Neural crest cell (in vitro differentiated cells): ENCODE measurements at places on chromosomes 7 and 10. TPM values are rescaled to one million over a fixed set of nuclear protein-coding genes. Genes with fewer than 3 reads are reported as not detected.

Gene ADRB1
- 0.07 and 0.14 TPM in 2 replicates for total RNA-seq

DNA sequence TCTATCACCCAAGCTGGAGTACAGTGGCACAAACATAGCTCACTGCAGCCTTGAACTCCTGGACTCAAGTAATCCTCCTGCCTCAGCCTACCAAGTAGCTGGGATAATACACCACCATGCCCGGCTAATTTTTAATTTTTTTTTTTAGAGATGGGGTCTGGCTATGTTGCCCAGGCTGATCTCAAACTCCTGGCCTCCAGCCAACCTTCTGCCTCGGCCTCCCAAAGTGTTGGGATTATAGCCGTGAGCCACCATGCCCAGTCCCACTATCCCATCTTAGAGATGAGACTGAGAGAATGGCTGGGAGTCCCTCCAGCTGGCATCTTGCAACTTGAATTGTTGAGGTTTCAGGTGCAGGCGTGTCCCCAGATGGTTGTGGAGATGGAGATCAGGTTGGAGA, 40.7 kb upstream of the ELN start:
- DNase-seq = no peak

Gene CASTOR2
- 39.3 and 40.2 TPM in 2 replicates for total RNA-seq

GRCh38 chr7:4139656-4140625, 542.2 kb upstream of the FOXK1 start:
- no peak for DNase-seq

DNA sequence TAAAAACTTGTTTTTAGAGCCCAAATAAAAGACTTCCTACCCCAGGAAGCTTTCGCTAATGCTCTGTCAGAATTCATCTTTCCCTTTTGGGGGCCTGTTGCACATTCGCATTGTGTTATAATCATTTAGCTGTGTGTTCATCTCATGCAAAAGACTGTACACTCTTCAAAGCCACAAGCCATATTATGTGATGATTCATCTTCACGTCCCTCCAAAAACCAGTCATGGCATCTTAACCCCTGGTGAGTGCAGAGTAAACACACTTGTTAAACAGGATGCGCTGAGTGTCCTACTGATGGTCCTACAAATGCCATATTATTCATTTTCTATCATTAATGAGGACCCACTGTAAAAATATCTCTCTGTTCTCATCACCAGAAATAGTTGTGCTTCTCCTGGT, 235.4 kb downstream of the KIAA1217 start:
- no peak for DNase-seq

DNA sequence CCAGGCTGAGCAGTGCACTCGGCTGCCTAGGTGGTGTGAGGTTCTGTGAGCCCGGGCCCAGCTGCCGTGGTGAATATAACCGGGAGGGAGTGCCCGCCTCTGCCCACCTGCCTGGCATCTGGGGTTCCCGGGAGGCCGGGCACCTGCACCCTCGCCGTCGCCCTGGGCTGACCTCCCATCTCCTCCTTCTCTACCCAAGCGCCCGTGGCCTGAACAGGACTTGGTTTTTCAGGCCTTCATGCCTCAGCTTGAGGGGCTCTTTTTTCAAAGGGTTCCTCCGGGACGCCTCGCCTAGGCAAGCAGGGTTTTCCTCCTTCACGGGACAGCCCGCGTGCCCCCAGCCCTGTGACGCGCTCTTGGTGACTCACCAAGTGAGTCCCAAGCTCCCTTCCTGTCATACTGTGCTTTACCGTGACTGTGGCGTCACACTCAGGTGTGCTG, 9.9 kb downstream of the INPP5A start:
- DNase-seq = no peak

DNA sequence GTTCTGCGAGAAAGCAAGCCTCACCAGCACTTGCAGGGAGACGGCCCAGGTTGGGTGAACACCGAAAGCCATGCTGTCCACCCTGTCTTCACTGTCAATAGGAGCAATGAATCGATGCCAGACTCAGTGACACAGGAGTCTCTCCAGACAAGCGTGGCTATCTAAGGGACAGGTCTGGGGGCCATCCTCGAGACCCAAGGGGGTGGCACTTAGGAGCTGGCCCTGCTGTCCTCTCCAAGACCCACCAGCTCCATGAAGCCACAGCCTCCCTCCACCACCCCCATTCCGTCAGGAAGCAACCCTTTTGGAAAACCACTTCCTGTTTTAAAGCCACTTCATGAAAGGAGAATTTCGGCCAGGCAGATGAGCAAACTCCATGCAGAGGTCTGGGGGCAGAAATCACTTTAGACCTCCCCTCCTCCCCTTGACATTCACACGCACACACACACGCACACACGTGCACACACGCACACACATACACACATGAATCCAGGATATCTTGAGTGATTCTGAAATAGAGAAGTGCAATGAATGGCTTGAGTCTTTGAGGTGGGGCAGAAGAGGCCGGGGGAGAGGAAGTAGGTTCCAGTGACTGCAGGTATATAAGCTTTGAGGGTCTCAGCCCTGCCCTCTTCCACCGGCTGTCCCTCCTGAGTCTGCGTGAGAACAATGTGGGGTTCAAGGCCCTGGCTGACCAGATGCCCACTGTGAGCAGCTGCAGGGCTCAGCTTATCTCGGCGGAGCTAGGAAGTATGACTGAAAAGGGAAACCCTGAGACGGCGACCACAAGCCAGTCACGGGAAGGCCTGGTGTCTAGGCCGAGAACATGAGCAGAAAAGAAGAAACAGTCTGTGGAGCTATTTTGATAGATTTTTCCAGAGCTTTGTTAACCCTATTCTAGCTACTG, 25.0 kb downstream of the RGS10 start:
- no peak for DNase-seq

DNA sequence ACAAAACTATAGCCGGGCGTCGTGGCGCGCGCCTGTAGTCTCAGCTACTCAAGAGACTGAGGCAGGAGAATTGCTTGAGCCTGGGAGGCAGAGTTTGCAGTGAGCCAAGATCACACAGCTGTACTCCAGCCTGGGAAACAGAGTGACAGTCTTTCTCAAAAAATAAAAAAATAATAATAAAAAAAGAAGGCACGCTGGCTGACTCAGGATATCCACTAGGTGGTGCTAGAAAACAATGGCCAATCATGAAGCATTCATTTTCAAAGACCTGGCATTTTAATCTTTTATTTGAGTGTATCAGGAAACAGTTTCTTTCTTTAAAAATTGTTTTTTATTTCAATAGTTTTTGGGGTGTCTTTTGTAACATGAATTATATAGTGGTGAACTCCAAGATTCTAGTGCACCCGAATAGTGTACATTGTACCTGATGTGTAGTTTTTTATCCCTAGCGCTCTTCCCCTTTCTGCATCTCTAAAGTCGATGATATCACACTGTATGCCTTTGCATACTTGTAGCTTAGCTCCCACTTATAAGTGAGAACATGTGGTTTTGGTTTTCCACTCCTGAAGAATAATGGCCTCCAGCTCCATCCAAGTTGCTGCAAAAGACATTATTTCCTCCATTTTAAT, 88.6 kb downstream of the LYZL1 start:
- no peak for DNase-seq

Gene ZNF746
- 21.2 and 21.9 TPM in 2 replicates for total RNA-seq

Gene LIPJ
- total RNA-seq = not detected in 2 replicates

- DNase-seq = no peak
Observed at GRCh38 chr10:133231946-133232574, 2.0 kb downstream of the UTF1 start.

GRCh38 chr10:71736570-71736952, 17.0 kb upstream of the C10orf105 start:
- DNase-seq = no peak

DNA sequence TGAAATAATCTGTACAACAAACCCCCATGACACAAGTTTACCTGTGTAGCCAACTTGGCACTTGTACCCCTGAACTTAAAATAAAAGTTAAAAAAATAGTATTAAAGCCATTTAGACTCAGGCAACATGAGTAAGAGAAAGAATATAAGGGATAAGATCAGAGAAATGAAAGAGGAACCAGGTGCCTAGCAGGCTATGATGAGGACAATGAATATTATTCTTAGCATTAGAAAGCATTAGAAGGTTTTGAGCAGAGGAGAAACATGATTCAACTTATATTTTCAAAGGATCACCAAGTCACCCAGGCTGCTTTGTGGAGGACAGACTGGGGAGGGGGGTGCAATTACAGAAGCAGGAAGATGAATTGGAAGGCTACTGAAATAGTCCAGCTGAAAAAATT, 48.1 kb upstream of the TES start:
- DNase-seq = no peak

DNA sequence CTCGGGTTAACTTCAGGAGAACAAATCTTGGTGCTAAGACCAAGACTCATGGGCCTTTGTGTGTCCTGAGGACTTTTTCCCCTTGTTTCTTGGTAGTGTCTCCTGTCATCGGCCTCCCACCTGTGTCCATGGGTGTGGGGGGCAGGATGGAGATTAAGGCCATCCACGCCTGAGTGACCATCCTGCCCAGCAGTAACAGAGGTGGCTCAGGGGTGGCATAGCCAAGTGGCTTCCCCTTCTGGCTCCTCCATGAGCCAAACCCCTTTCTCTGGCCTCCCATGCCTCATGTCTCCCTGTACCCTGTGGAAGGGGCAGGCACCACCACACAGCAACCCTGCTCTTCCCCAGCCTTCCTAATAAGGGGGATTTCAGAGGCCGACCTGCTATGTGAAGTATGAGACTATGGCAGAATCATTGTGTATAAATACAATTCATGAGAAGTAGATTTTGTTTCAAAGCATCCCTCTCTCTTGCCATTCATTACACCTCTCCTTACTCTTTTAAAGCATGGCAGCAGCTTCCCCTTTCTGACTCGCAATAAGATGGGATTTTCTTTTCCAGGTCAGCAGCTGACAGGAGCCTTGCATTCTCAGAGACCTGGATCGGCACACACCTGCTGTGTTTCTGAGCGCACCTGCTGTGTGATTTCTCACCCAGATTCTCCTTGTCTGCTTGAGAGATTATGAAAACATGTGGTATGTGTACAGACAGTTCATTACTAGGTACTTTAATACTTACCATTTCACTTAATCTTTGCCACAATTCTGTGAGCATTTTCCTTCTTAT, 102.5 kb downstream of the XPNPEP1 start:
- DNase-seq = no peak

Gene MAT1A
- total RNA-seq = 0.11 TPM in 1 of 2 replicates, not detected in the other

Gene GNGT1
- total RNA-seq = 0.65 and 1.0 TPM in 2 replicates

DNA sequence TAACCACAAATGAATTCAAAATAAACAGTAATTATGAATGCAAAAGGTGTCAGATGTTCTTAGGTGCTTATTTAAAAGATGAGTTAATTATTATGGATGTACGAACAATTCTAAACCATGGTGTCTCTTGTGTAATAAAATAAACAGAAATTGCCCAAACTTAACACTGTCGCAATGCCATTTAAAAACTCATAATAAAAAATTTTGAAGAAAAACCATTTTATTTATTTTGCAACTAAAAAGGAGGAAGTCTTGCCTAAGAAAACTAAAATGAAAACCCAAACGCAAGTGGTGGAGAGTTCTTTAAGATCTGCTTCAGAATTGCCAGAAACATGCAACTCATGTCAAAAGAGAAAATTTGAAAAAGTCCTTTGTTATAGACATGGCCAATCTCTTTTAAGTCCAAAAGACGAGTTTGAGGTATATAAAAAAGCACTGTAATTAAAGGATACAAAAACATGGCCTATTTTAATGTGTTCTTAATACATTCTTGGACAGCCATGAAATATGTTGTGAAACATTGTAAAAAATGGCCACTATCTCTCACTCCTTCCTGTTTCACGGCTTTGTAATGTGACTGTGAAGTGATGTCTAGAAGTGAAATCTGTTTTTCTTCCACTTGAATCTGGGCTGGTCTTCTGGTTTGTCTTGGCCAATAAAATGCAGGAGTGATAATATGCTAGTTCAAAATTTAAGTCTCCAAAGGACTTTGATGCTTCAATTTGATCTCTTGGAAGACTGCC, 322.9 kb downstream of the PRPF18 start:
- no peak for DNase-seq

GRCh38 chr7:98254951-98255610, 3.0 kb upstream of the TECPR1 start:
- DNase-seq = no peak

- no peak for DNase-seq
Observed at GRCh38 chr7:146670532-146670931, 553.9 kb downstream of the CNTNAP2 start.

GRCh38 chr10:58795560-58795959, 282.9 kb downstream of the BICC1 start:
- DNase-seq = no peak

DNA sequence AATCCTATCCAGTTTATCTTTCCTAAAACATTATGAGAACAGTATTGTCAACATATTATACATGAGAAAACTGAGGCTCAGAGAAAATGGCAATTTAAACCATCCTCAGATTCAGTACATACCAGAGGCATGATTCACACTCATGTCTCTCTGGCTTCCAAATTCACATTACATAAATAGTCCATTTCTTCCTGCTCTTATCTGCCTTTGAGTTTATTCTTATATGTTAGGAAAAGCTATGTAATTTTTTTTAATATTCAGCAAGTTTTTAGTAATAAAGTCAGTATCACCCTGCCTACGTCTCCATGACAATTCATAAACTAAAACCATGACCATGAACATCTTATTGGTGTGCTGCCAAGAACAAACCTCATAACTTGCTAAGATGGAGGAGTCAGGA, 1260.2 kb upstream of the SORCS1 start:
- no peak for DNase-seq

Gene AKR1B15
- not detected in 2 replicates for total RNA-seq

GRCh38 chr7:156842317-156842716, 50.7 kb downstream of the LMBR1 start:
- no peak for DNase-seq

Gene EN2
- total RNA-seq = 7.2 and 8.2 TPM in 2 replicates

DNA sequence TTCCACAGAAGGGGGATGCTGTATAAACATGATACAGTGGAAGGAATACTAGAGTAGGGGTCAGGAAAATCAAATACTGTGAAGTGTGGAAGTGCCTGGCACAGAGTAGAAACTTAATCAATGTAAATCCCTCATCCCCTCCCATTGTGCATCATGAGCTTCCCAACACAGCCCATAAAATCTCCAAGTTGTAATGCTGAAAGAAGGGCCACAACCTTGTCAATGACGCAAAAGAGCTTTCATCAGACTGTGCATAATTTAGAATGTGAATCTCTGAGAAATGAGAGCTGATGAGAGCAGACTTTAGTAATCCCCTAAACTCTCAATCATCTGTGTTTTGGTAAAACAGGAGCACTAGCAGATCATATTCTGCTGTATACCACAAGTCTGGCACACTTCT, 105.2 kb upstream of the IMMP2L start:
- no peak for DNase-seq

- no peak for DNase-seq
Observed at GRCh38 chr7:39212876-39213275, 235.2 kb downstream of the POU6F2 start.
